NCI-H1105 treated with DMSO at 0.1 percent for 48 hours (cell line): ENCODE measurements at places on chromosomes 6 and 20.

GRCh38 chr6:130503146-130503545 is 137.3 kb downstream of the TMEM200A start:
- DNase-seq: no peak

GRCh38 chr6:43774776-43775534 is 4.9 kb downstream of the VEGFA start:
- DNase-seq: peak; percentile 38

DNA sequence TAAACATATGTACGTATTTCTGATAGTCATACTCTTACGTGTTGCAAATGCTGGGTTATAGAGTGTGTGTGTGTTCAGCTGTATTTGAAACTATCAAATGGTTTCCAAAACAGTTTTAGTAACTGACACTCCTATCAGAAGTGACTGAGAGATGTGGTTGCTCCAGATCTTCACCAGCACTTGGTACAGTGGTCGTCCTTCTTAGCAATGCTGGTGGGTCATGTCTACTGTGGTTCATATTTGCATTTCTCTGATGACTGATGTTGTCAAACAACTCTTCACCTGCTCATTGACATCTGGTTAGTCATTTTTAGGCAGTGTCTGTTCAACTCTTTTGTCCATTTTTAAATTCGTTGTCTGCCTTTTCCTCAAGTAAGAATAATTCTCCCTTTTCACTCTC is 259.3 kb downstream of the KIF16B start:
- no peak for DNase-seq

- no peak for DNase-seq
Observed at GRCh38 chr20:49984426-49985153, 1.8 kb downstream of the SNAI1 start.

- DNase-seq: no peak
Observed at GRCh38 chr20:1278993-1279392, 12.9 kb downstream of the SNPH start.

DNA sequence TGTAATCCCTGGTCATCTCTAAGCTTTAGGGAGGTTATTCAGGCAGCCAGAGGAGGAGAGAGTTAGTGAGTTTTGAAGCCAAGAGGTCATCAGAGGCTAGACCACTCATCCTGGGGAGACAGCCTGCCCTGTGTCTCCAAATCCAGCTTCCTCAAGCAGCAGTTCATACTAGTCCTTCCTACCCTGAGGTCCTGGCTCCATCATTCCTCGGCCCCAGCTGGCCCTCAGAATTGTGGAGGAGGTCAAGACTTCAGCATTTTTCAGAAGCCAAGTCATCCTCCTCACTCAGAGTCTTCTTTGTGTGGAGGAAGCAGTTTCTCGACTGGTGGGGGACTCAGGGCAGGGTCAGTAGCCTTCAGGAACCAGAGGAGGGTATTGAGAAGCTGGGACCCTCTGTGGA is 12.4 kb upstream of the KIAA1755 start:
- no peak for DNase-seq

- DNase-seq: no peak
Observed at GRCh38 chr6:111536910-111537527, 54.0 kb upstream of the REV3L start.

DNA sequence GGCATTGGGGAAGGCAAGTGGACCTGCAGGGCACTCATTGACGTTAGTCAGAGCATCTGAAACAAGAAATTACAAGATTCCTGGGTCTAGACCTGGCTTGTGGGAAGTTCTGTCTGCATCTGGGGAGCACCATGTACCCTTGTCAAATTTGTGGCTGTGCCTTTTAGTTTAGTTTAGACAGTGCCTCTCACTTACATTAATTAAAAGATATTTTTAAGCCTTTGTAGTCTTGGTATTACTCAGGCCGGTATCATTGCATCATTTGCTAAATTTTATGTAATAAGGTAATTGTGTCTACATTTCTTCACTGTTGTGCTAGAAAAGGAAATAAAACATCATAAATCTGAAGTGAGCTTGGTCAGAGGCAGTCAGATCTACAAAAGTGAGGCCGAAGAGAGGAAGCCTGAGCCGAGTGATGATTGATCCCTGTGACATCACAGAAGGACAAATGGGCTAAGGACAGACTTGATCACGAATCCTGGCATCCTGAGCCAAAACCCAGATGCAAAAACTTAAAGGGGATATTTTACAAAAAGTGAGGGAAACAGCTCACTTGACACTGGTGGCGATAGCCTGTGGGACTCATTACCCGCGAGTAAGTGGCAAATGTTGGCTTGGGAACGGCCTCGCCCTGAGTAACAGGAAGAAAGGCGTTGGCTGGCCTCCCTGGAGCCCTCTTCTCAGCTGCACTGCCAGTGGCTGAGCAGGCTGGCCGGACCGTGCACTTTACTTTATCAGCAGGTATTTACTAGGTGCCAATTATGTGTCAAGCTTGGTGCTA is 106.5 kb downstream of the TCP11 start:
- DNase-seq: no peak

DNA sequence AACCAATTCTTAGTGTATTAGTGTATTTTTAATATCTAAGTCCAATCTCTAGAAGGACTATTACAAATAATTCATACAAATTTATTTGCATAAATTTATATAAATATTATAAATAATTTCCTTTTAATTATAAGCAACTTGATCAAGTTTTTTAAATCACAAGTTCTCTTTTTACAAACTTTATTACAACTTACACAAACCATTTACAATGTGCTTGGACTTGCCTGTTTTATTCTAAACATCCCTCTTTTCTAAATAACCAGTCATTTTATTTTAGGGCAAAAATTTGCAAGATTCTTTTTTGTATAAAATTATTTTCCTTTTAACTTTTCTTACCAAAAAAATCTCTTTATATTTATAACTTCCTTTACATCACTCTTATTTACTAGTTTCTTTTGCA is 83.5 kb upstream of the SYNCRIP start:
- DNase-seq: no peak

- DNase-seq: no peak
Observed at GRCh38 chr6:114100215-114100994, 129.5 kb upstream of the HDAC2 start.

DNA sequence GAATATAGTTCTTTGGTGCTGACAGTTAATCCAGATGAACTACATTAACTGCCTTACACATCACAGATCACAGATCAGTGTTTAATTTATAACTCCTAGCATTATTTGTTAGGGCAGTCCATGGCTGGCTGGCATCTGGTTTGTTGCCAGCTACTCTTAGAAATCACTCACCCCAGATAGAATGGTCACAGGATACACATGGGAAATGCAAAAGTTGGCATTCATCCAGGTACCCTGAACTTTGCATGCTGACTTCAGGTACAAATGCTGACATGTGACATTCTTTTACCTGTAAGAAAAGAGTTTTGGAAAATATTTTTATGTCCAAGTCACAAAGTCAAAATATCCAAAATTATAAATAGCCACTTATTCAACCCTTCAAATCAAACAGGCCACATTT is 20.2 kb downstream of the FBXL4 start:
- peak; percentile 78 for DNase-seq

GRCh38 chr20:24379484-24379927 is 89.9 kb upstream of the SYNDIG1 start:
- no peak for DNase-seq

- no peak for DNase-seq
Observed at GRCh38 chr20:25053255-25054031, 4.5 kb downstream of the ACSS1 start.

DNA sequence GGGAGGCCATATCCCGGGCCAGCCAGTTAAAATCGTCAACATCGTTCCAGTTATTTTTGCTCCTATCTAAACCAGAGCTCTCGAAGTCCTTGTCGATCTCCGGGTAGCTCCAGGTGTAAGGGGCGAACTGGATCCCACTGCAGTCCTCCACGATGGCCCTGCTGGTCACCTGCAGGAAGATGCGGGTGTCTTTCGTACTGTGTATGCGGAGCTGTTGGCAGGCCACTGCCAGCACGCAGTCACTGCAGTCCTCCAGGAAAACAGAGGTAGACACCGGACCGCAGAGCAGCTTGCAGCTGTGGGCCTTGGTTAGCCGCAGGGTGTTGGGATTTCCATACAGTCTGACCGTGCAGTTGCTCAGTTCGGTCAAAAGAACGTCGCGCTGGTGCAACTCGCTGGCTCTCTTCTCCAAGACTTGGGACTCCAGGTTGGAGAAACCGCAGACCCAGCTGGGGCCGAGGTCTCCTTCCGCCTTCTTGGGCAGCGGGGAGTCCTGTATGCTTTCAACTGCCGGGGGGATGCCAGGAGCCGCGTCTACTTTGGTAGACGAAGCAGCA is 742 bp downstream of the TBCC start:
- DNase-seq: peak; percentile 13

GRCh38 chr6:74277777-74278186 is 581.8 kb downstream of the CD109 start:
- DNase-seq: peak; percentile 48

GRCh38 chr6:162123797-162124196 is 603.8 kb downstream of the PRKN start:
- DNase-seq: peak; percentile 43

DNA sequence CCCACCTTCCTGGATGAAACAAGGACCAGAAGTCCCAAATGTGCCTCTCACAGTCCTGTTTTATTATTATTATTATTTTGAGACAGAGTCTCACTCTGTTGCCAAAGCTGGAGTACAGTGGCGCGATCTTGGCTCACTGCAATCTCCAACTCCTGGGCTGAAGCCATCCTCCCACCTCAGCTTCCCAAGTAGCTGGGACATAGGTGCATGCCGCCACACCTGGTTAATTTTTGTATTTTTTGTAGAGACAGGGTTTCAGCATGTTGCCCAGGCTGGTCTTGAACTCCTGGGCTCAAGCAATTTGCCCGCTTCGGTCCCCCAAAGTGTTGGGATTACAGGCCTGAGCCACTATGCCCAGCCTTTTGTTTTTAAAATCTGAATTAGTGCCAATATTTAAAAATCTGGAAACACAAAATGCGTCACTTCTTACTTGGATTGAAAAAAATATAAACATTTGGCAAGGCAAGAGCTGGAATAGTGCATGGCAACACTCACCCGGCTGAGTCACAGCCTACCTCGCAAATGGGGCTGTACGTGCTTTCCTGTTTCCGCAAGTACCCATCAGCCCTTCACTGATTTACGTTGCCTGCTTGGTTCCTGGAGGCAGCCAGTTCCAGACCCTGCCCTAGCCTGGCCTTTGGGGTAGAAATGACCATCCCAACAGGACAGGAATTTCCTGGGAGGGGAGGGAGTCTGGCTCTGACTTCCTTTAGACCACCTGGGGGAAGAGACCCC is 6.3 kb downstream of the SDCBP2 start:
- DNase-seq: no peak

GRCh38 chr6:43992126-43992663 is 135.1 kb downstream of the MRPL14 start:
- no peak for DNase-seq

- no peak for DNase-seq
Observed at GRCh38 chr6:144665932-144666450, 380.9 kb downstream of the UTRN start.

DNA sequence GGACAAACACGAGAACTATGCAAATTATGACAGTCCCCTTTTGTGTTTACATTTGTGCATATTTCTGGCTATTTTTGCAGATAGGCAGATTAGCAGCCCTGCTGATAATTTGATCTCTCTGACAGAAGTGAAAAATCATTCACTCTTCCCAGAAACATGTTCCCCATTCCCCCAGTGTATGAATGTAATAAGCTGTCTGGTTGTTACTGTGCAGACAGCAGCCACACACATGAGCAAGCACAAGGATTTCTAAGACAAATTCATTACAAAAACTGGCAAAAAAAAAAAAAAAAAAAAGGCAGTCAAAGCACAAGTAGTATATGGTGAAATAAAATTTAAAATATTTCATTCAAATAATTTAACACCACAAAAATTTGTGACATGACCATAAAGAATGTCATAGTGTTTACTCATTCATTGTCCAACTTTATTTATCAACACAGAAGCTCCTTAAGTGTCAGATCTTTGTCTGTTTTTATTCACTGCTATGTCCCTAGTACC is 95.5 kb upstream of the VGLL2 start:
- DNase-seq: no peak

DNA sequence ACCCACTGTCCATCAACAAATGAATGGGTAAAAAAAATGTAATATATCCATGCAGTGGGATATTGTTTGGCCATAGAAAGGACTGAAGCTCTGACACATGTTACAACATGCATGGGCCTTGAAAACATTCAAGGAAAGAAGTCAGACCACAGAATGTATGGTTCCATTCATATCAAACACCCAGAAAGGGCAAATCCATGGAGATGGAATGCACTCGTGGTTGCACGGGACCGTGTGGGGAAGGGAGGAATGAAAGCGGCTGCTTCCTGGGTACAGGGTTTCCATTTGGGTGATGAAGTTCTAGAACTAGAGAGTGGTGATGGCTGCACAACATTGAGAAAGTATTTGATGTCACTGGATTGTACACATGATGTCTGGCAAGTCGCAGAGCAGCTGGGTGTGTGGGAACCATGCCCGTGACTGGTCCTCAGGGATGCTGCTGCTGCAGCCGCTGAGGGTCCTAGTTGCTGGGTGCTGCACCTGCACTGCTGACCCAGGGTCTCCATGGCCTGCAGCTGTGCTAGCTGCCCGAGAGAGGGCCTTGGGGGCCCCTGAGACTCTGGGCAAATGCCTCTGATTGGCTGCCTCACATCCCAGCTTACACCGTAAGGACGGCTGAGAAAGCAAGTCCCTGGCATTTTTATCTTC is 220.3 kb downstream of the NRN1 start:
- DNase-seq: no peak

GRCh38 chr6:11815231-11815630 is 36.6 kb upstream of the ADTRP start:
- no peak for DNase-seq

DNA sequence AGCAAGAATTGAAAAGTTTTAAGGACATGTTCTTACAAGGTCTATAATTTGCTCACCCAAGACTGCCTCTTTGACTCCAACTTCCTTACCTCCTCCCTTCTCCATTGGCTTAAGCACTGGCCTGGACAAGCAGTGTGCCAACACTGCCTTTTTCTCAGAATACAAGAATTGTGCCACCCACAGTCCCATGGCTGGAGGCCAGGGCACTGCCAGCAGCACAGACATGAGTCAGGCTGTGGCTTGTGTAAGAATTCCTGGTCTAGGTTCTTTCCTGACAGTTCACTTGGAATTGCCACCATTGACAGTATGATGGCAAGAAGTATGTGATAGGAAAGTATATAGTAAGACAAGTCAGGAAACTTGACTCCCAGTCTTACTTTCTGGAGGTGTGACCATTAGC is 202.7 kb upstream of the MARCKS start:
- DNase-seq: no peak

DNA sequence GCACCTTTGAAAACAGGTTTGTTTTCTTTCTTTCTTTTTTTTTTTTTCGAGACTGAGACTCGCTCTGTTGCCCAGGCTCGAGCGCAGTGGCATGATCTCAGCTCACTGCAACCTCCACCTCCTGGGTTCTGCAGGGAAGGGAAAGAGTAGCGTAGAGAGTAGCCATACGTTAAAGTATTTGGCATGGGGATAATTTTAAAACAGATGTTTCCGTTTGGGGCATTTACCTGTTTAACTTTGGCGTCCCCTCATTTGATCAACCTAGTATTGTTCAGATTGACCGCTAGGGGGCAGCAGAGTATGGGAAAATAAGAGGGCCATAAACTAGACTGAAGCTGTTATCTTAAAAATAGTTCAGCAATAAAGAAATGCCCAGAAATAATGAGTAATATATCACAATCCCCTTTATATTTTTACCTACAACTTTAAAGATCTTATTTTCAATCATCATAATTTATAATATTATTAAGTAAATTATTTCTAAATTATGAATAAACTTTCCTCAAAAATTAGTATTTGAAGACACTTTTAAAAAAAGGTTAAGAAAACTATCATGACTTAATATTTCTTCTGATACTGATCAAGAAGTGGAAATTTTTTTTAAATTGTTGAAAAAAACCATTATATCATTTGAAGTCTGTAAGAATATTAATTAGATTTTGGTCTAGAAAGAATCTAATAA is 7.6 kb upstream of the TAAR9 start:
- peak; percentile 77 for DNase-seq

- no peak for DNase-seq
Observed at GRCh38 chr6:88263591-88263990, 97.4 kb upstream of the CNR1 start.
